ENCODE measurements at places on chromosomes 1 and 21. TPM values are rescaled to one million over a fixed set of nuclear protein-coding genes. Genes with fewer than 3 reads are reported as not detected.

- DNase-seq: no peak
Measured at GRCh38 chr1:196193896-196194559, 414.2 kb downstream of the KCNT2 start.

DNA sequence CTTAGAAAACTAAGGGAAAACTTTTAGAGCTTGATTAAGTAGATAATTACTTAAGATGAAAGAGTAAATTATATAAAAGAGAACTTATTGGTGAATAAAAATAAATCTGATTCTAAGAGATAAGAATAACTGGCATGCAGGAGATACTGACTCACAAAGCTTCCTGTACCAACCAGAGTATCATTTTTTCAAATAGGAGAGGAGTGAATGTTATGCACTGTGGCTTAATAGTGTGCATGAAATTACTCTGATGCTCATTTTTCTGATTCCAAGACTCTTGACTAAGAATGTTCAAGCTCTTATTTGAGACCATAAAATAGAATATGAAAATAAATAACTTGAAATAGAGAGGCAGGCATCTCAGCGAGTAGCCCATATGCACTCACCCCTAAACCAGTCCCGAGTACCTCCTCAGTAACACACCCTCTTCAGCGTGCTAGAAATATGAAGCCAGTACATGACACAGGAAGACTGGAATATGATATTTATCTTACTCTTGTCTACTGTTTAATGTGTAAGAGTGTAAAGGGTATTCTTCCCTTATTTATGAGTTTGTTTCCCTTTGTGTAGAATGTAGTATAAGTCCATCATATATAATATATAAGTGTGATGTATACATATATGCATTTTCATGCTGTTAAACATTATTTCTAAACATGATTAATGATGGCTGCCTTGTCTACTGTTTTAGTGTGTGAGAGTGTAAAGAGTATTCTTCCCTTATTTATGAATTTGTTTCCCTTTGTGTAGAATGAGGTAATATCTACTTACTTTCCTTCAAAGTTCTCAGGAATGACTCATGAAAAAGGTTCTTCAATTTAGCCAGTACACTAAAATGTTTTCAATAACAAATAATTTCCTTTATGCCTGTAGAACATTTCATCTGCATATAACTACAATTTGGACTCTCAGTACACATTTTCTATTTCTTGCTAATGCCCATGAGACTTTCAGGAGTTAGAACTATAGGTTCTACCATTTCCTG, 99.2 kb upstream of the PALMD start:
- no peak for DNase-seq

ZMYND12 gene
- 0.40 TPM for total RNA-seq

ITLN2 gene
- not detected for total RNA-seq

Measured in osteocyte (in vitro differentiated cells).